Stimulated activated CD8-positive, alpha-beta memory T cell treated with anti-CD3 and anti-CD28 coated beads, Interleukin-12 subunit alpha, Interleukin-12 subunit beta, amount 100 ng/mL, for 1 hour (primary cell): ENCODE measurements at places on chromosomes 12 and 14.

DNA sequence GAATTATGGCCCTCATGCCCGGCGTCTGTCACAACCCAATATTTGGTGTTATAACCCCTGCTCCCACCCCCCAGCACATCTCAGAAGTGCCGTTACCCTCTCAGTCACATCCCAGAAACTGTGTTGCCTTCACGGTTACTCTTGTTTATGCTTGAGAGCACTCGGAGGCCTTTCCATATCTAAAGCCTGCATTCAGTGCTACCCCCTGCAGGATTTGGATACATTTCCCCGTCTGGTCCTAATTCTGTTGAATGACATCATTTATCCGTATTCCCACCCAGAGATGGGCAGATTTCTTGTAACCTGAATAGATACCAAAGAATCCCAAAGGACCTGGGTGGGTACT lies 19.1 kb upstream of the FOS start:
- DNase-seq = no peak

DNA sequence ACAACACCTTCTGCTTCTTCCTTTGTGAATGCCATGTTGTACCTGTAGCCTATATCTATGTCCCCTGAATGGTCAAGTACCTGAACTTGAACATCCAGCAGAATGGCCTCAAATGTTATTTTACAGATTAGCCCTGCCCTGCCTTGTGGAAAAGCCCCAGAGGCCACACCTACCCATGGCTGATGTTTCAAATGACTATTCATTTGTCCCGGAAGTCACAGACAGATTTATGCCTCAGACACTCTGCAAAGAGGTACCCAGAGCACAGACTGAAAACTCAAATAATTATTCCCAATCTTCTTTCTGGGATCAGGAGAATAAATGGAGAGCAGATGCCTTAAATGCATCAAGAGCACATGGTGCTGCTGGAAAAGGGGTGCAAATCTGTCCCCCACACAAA lies 13.0 kb upstream of the DPF3 start:
- DNase-seq = no peak

DNA sequence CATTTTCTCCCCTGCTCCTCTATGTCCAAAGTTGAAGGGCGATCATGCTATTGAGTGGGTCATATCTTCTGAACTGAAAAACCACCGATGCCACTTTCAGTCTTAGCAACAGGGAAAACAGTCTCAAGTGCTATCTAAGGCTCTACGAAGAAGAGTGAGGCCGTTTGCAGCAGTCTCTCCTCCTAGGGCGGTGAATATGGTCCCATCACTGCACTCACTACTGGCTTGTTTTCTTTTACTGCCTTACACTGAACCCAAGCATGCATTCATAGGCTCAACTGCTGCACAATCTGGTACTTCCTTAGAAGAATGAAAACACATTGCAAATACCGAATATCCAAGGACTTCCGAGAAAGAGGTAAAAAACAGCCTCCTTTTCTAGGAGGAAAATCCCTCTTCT lies 92.1 kb downstream of the DNAH10 start:
- no peak for DNase-seq

GRCh38 chr12:75657831-75658230 lies 146.4 kb upstream of the KRR1 start:
- DNase-seq = no peak

GRCh38 chr12:103909811-103910210 lies 20.4 kb upstream of the HSP90B1 start:
- DNase-seq = no peak
